Nasal cavity respiratory epithelium epithelial cell of viscerocranial mucosa (primary cell): ENCODE measurements at places on chromosomes 2 and 18. TPM values are rescaled to one million over a fixed set of nuclear protein-coding genes. Genes with fewer than 3 reads are reported as not detected.

Gene KLHL14
- total RNA-seq, result not detected in 2 replicates

Gene FOXD4L1
- under 0.01 and 0.21 TPM in 2 replicates for total RNA-seq

Gene FBXO36
- 1.9 and 5.1 TPM in 2 replicates for total RNA-seq

Gene DHRS9
- total RNA-seq, result 8.8 and 15.0 TPM in 2 replicates

Gene STARD7
- total RNA-seq, result 125 and 139 TPM in 2 replicates

Gene SAG
- total RNA-seq, result not detected in 2 replicates

Gene HOXD13
- not detected in 2 replicates for total RNA-seq
